Right atrium auricular region (tissue), 2 donors: ENCODE measurements at places on chromosomes 3 and 15. TPM values are rescaled to one million over a fixed set of nuclear protein-coding genes. Genes with fewer than 3 reads are reported as not detected.

- peak overlapping the region; percentile 61 for H3K27ac ChIP-seq
- H3K4me3 ChIP-seq, result no peak overlapping the region
- no peak for DNase-seq
- peaks cover 91% of the 10 kb centered on the region for H3K4me1 ChIP-seq
Observed at GRCh38 chr3:50168791-50169190, 13.7 kb downstream of the SEMA3F start.

- DNase-seq, result no peak
- H3K27ac ChIP-seq, result no peak overlapping the region
- no peaks in the 10 kb centered on the region for H3K36me3 ChIP-seq
- no peaks in the 10 kb centered on the region for H3K27me3 ChIP-seq
- H3K4me3 ChIP-seq, result no peak overlapping the region
Observed at GRCh38 chr3:94462931-94463330, 400.1 kb downstream of the NSUN3 start.

- H3K27ac ChIP-seq, result no peak overlapping the region
- no peak for DNase-seq
- no peaks in the 10 kb centered on the region for H3K36me3 ChIP-seq
- H3K27me3 ChIP-seq, result peaks cover 4% of the 10 kb centered on the region
- peak overlapping the region; percentile 31 for H3K4me3 ChIP-seq
Observed at GRCh38 chr15:76060118-76060989, 569 bp downstream of the TMEM266 start.

GRCh38 chr15:84402856-84403608 lies 167.5 kb downstream of the GOLGA6L4 start:
- no peaks in the 10 kb centered on the region for H3K27me3 ChIP-seq
- H3K36me3 ChIP-seq, result no peaks in the 10 kb centered on the region
- H3K27ac ChIP-seq, result no peak overlapping the region
- peak; percentile 36 for DNase-seq
- no peak overlapping the region for H3K4me3 ChIP-seq
- no peaks in the 10 kb centered on the region for H3K4me1 ChIP-seq

GRCh38 chr3:170714122-170714521 lies 128.2 kb upstream of the SLC7A14 start:
- no peak overlapping the region for H3K4me3 ChIP-seq
- no peaks in the 10 kb centered on the region for H3K36me3 ChIP-seq
- no peaks in the 10 kb centered on the region for H3K4me1 ChIP-seq
- no peak for DNase-seq
- no peak overlapping the region for H3K27ac ChIP-seq
- H3K27me3 ChIP-seq, result no peaks in the 10 kb centered on the region

DNA sequence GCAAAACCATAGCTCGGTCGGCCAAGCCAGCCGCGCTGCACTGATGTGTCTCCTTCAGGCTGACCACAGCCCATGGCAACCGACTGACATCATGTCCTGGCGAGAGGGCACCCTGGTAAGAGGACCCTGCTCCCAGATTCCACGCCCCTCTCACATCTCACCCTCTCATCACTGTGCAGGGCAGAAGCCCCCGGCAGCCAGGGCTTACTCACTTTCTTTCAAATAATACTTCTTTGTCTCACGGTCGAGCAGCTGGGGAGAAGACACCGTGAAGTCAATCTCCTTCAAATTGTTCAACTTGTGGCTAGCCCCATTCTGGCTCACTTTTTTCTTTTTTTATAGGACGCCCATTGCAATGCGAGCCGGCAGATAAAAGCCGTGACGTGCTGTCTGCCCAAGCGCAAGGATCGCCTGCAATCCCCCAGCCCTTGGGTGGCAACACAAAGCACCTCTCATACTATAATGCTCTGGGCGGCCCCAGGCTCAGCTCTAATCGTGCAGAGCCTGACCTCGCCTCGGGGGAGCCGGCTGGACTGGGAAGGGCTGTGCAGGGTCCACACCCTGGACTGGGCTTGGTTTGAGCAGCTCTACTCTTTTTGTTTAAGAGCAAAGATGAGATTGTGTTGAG lies 33.6 kb downstream of the VGLL4 start:
- H3K4me1 ChIP-seq, result no peaks in the 10 kb centered on the region
- no peaks in the 10 kb centered on the region for H3K36me3 ChIP-seq
- H3K27me3 ChIP-seq, result no peaks in the 10 kb centered on the region
- H3K27ac ChIP-seq, result peak overlapping the region; percentile 45
- peak; percentile 77 for DNase-seq
- peak overlapping the region; percentile 14 for H3K4me3 ChIP-seq

GRCh38 chr15:75043509-75044257 lies 20.3 kb downstream of the PPCDC start:
- no peaks in the 10 kb centered on the region for H3K36me3 ChIP-seq
- peak overlapping the region; percentile 83 for H3K27ac ChIP-seq
- H3K27me3 ChIP-seq, result no peaks in the 10 kb centered on the region
- DNase-seq, result peak; percentile 100
- no peak overlapping the region for H3K4me3 ChIP-seq

GRCh38 chr3:44678480-44679116 lies 30.1 kb downstream of the ZNF35 start:
- no peaks in the 10 kb centered on the region for H3K36me3 ChIP-seq
- DNase-seq, result no peak
- H3K27me3 ChIP-seq, result no peaks in the 10 kb centered on the region
- no peaks in the 10 kb centered on the region for H3K4me1 ChIP-seq
- H3K4me3 ChIP-seq, result no peak overlapping the region

DNA sequence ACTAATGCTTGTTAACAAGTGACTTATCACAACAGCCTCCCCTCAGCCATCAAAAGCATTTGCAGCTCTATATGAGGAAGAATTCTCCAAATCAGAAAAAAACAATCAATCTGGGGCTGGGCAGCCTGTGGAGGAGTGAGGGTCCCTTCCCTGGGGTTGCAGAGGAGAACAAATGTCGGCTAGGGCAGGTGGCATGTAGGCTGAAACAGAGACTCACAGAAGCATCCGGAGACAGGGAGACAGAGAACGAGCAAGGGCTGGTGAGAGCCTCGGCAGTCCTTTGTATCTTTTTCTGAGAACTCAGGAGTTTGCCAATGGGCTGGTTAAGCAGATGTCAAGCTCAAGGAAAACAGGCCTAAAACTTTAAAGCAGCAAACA lies 15.8 kb downstream of the ITGA11 start:
- peaks cover 33% of the 10 kb centered on the region for H3K4me1 ChIP-seq
- H3K4me3 ChIP-seq, result no peak overlapping the region
- no peaks in the 10 kb centered on the region for H3K27me3 ChIP-seq
- no peak for DNase-seq

- no peaks in the 10 kb centered on the region for H3K27me3 ChIP-seq
- H3K4me3 ChIP-seq, result no peak overlapping the region
Observed at GRCh38 chr15:77783636-77784035, 150.9 kb upstream of the LINGO1 start.

DNA sequence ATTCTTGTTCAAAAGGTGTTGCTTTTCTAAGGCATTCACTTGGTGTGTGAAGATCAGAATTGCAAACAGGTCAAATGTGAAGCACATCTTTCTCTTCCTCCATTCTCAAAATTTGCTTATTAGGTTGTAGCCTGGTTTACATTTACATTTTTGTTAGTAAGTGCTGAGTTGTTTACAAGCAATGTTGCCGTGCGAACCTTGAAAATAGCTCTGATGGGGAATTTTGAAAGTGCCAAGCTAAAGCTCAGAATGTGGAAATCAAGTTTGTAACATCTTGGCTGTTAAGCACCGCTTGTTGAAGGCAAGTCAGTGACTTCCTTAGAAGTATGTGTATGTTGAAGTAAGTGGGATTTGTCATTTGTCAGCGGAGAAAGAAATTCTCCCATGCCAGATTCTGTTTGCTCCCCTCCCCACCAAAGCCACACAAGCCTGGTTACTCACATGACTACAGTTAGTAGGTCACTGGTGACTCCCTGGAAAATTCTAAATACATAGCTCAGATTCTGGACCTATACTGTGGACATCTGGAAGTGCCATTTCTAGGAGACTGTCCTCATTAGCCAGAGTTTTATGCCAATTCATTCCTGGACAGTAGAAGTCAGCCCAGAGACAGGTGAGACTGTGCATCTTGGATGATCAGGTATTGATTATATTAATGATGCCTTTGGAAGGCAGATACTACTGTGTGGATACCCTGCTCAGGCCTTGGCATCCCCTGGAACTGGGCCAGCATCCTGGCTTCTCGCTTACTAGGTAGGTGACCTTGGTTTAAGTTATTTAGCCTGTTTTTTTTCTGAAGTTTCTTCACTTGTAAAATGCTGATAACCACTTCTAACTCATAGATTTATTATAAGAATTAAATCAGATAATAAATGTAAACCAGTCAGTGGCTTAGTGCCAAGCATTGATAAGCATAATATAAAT lies 390.6 kb upstream of the SEMA6D start:
- DNase-seq, result no peak
- H3K36me3 ChIP-seq, result no peaks in the 10 kb centered on the region
- no peak overlapping the region for H3K4me3 ChIP-seq
- no peak overlapping the region for H3K27ac ChIP-seq

MYO9A gene
- 24.1 TPM for total RNA-seq

NOX5 gene
- total RNA-seq, result 0.19 TPM

LRRIQ4 gene
- not detected for total RNA-seq
